ENCODE measurements at places on chromosomes 16 and 17. TPM values are rescaled to one million over a fixed set of nuclear protein-coding genes. Genes with fewer than 3 reads are reported as not detected.
A peak's percentile ranks its signal among the peaks of the same experiment; 100 is the strongest.

The HS3ST3A1 gene
- not detected for polyA plus RNA-seq

The IRX5 gene
- polyA plus RNA-seq, result not detected

The GPR139 gene
- polyA plus RNA-seq, result not detected

DNA sequence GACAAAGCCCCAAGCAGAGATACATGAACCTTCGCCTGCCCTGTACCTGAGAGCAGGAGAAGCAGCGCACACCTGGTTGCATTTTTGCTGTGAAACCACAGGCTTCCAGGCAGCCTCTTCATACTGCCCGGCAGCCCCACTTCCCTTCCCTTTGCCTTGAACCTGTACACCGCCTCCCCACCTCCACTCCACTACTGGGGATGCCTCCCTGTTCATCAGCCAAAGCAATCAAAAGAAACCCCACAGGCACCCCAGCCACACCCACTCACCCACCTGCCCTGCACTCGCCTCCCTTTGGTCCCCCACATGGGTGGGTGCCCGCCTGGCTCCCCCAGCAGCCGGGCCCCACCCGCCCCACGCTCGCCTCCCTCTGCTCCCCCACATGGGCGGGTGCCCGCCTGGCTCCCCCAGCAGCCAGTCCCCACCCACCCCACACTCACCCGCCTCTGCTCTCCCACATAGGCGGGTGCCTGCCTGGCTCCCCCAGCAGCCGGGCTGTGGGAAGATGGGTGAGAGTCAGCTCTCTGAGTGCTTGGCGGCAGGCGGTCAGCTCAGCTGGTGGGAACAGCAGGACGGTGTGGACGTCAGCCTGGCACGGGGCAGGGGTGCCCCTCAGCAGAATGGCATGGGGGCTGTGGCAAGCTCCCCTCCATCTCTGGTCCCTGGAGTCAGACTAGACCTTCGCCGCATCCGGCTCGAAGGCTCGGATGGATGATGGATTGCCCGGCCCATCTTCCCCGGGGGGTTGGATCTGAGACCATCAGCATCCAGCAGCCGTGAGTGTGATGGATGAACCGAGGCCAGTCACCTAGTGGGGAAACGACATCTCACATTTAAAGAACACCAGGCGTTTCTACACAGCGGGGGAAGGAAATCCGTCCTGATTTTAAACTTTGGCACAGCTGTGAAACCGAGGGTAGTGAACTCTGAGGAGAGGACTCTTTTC is 135.6 kb downstream of the BANP start:
- no peak overlapping the region for H3K4me3 ChIP-seq
- peaks cover 6% of the 10 kb centered on the region for H3K4me1 ChIP-seq
- H3K27ac ChIP-seq, result peak overlapping the region; percentile 61
- DNase-seq, result no peak
- no peaks in the 10 kb centered on the region for H3K27me3 ChIP-seq
- no peaks in the 10 kb centered on the region for H3K36me3 ChIP-seq

DNA sequence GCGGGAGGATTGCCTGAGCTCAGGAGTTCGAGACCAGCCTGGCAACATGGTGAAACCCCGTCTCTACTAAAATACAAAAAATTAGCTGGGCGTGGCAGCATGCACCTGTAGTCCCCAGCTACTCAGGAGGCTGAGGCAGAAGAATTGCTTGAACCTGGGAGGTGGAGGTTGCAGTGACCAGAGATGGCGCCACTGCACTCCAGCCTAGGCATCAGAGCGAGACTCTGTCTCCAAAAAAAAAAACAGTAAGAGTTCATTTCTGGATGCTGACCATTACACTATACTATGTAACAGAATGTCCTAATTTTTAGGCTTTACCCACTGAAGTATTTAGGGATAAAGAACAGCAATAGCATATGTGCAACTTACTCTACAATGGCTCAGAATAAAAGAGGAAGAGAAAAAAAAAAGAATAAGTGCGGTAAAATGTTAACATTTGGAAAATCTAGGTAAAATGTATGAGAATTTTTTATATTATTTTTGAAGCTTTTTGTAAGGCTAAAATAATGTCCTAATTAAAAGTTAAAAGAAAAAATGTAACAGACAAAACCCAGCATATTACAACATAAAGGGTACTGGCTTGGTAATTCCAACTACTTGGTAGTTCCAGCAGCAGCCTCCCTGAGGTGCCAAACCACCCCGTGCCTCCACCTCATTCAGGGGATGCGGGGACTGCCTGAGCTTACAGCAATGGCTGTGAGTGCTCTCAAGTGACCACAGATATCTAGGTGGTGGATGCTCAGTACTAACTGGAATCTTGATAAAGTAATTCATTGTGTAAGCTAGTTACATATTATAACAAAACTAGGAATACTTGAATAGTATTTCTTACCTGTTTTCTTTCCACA is 10.9 kb downstream of the COPS3 start:
- H3K27me3 ChIP-seq, result no peaks in the 10 kb centered on the region

DNA sequence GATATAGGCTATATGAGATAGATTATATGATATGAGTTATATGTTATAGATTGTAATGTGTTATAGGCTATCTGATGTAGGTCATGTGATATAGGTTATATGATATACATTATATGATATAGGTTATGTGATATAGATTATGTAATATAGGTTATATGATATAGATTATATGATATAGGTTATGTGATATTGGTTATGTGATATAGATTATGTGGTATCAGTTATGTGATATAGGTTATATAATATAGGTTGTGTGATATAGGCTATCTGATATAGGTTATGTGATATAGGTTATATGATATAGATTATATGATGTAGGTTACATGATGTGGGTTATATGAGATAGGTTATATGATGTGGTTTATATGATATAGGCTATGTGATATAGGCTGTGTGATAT is 68.5 kb downstream of the RGS9 start:
- no peak for DNase-seq
- no peak overlapping the region for H3K4me3 ChIP-seq
- no peaks in the 10 kb centered on the region for H3K27me3 ChIP-seq
- H3K27ac ChIP-seq, result no peak overlapping the region
- no peaks in the 10 kb centered on the region for H3K4me1 ChIP-seq

DNA sequence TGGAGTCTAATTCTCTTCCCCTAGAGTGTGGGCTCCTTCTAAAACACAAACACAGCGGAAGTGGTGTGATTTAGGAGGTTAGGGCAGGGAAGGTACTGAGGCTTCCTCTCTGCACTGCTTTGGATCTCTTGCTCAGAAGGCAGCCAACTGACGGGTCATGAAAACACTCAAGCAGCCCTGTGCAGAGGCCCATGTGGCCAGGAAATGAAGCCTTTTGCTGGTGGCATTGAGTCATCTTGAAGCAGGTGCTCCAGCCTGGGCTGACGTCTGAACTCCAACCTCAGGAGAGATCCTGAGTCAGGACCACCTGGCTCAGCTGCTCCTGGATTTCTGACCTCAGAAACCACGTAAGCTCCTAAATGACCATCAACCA is 72.9 kb downstream of the MRM1 start:
- no peak for DNase-seq
- no peaks in the 10 kb centered on the region for H3K4me1 ChIP-seq

DNA sequence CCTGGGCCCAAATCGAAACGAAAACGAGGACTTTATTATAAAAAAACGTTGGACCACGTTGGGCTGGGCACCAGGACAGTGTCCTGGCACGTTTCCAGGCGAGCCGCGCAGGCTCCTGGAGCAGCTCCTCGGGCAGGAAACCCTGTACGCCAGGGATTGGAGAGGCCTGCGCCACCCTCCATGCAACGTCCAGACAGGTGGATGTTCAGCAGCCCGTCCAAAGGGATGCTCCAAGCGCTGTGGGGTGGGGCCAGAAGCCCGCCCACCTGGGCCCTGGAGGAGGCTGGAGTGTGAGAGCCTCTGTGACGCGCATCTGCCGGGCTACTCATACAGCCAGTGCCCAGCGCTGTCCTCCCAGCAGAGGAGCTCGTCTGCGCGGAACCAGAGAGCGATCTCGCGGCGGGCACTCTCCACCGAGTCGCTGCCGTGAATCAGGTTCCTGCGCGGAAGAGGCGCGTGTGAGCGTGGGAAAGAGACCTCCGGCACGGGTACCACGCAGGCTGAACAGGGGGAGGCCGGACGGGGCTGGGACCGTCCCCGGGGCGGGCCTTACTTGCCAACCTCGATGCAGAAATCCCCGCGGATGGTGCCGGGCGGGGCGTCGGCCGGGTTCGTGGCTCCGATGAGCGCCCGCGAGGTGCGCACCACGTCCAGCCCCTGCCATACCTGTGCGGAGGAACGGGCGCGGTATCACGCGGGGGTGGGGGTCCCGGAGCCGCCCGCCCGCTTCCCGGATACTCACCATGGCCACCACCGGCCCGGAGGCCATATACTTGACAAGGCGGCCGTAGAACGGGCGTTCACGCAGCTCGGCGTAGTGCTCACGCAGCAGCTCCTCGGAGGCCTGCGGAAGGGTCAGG is 785 bp downstream of the NME3 start:
- peaks cover 21% of the 10 kb centered on the region for H3K4me1 ChIP-seq
- H3K27me3 ChIP-seq, result no peaks in the 10 kb centered on the region
- peak overlapping the region; percentile 73 for H3K4me3 ChIP-seq
- H3K36me3 ChIP-seq, result no peaks in the 10 kb centered on the region
- H3K27ac ChIP-seq, result peak overlapping the region; percentile 33

DNA sequence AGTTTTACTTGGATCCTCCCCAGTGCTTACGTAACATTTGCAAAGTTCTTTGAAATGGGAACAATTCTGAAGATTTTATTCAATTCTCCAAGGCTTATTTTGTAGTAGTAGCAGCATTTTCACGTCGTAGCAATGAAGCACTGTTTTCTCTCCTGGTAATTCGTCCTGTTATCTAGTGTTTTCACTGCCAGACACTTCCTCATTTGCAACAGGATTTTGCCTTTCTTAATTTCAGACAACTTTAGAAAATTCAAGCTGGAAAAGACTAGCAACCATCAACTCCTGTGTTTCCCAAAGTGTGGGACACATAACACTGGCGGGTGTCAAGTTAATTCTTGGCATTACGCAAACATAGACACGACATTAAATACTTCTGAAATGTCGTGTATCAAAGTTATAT is 131.6 kb downstream of the CHD9NB start:
- no peak for DNase-seq
- no peaks in the 10 kb centered on the region for H3K36me3 ChIP-seq
- no peak overlapping the region for H3K4me3 ChIP-seq
- peaks cover 11% of the 10 kb centered on the region for H3K27me3 ChIP-seq
- H3K27ac ChIP-seq, result no peak overlapping the region
- H3K4me1 ChIP-seq, result no peaks in the 10 kb centered on the region

DNA sequence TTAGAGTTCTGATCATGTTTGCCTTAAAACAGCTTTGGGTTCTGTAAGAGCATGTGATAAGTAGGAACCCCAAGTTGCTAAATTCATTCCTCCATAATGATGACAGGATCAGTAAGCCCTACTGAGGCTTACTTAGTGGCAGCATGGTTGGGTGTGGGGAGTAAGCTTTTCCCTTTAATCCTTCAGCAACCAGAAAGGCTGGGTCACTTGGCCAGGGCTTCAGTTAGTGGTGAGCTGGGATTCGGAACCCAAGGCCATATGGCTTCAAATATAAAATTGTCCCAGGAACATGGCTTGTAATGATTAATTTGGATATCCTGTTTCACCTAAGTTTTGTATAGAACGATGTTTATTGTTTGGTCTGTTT is 850 bp downstream of the GINS3 start:
- H3K4me3 ChIP-seq, result peak overlapping the region; percentile 98
- peaks cover 7% of the 10 kb centered on the region for H3K36me3 ChIP-seq
- no peak for DNase-seq
- peaks cover 4% of the 10 kb centered on the region for H3K4me1 ChIP-seq

- H3K27ac ChIP-seq, result no peak overlapping the region
- no peak overlapping the region for H3K4me3 ChIP-seq
- H3K36me3 ChIP-seq, result peaks cover 57% of the 10 kb centered on the region
- no peaks in the 10 kb centered on the region for H3K27me3 ChIP-seq
- H3K4me1 ChIP-seq, result peaks cover 22% of the 10 kb centered on the region
- no peak for DNase-seq
Observed at GRCh38 chr16:81921843-81922584, 89.3 kb downstream of the SDR42E1 start.

- no peak overlapping the region for H3K4me3 ChIP-seq
- DNase-seq, result no peak
- H3K36me3 ChIP-seq, result no peaks in the 10 kb centered on the region
- H3K27ac ChIP-seq, result no peak overlapping the region
- peaks cover 29% of the 10 kb centered on the region for H3K27me3 ChIP-seq
Observed at GRCh38 chr16:87016046-87017035, 300.9 kb downstream of the C16orf95 start.

DNA sequence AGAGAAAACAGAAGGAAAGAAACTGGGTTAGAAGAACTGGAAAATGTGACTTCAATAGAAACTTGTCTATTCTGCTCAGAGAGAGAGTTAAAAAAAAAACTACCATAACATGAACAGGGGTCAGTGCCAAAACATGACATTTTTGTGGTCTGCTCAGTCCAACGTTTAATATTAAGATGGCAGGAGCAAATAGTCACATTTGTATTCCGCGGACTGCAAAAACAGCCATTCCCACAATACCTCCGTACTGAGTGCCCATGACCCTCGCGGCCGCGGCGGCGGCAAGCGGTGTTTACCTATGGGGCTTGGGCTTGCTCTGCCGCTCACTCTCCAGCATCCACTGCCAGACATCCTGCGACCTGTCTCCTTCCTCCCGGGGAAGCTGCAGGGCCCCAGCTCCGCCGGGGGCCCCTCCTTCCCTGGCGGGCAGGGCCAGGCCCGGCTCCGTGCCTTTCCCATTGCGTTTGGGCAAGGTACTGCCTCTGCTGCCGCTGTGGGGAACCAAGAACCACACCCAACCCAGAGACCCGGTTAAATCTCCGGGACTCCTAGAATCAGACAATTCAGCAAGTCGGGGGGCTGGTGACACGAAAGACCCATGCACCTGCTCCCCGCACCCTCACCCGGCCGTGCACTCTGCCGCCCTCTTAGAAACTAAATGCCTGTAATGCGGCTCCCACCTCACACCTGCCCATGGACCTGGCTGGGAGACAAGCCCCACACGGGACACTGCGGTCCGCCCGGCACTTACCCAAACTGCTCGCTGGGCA is 24.7 kb downstream of the AXIN2 start:
- no peaks in the 10 kb centered on the region for H3K36me3 ChIP-seq
- H3K27me3 ChIP-seq, result peaks cover 7% of the 10 kb centered on the region
- H3K27ac ChIP-seq, result no peak overlapping the region
- no peak overlapping the region for H3K4me3 ChIP-seq
- DNase-seq, result no peak
- H3K4me1 ChIP-seq, result no peaks in the 10 kb centered on the region

- H3K27me3 ChIP-seq, result peaks cover 23% of the 10 kb centered on the region
- H3K4me1 ChIP-seq, result no peaks in the 10 kb centered on the region
- DNase-seq, result no peak
- H3K4me3 ChIP-seq, result no peak overlapping the region
- no peak overlapping the region for H3K27ac ChIP-seq
- no peaks in the 10 kb centered on the region for H3K36me3 ChIP-seq
Observed at GRCh38 chr16:50494501-50495491, 53.4 kb upstream of the NKD1 start.

DNA sequence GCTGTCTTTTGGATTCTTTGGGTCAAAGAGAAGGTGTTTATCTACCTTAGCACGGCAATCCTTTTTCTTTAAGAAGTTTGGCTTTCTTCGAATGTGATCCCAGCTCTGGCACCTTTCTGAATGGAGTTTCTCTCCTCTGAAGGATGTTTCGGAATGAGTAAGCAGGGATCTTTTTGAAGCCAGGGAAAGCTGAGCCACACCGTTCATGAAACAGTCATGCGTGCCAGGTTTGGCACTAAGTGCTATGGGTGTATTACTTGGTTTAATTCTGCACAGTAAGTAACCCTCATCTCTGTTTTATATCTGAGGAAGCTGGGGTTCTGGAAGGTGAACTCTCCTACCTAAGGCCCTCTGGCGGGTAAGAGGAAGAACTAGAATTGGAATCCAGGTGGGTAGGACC is 234.5 kb downstream of the NTN1 start:
- H3K4me3 ChIP-seq, result no peak overlapping the region
- peaks cover 6% of the 10 kb centered on the region for H3K36me3 ChIP-seq
- H3K4me1 ChIP-seq, result peaks cover 25% of the 10 kb centered on the region
- H3K27me3 ChIP-seq, result no peaks in the 10 kb centered on the region
- DNase-seq, result no peak
